Endothelial cell of umbilical vein (primary cell): ENCODE measurements at places on chromosomes 5 and 9. TPM values are rescaled to one million over a fixed set of nuclear protein-coding genes. Genes with fewer than 3 reads are reported as not detected.
A peak's percentile ranks its signal among the peaks of the same experiment; 100 is the strongest.

PRDM9 gene
- not detected in 2 replicates for total RNA-seq

WDR36 gene
- total RNA-seq: 30.2 and 33.8 TPM in 2 replicates

PDLIM4 gene
- total RNA-seq: 65.7 and 69.8 TPM in 2 replicates

OR1J2 gene
- not detected in 2 replicates for total RNA-seq

OR1N1 gene
- not detected in 2 replicates for total RNA-seq

SV2C gene
- 0.07 TPM in 1 of 2 replicates, not detected in the other for total RNA-seq

PAIP1 gene
- total RNA-seq: 81.6 and 90.1 TPM in 2 replicates

COL5A1 gene
- total RNA-seq: 164 and 175 TPM in 2 replicates

BTNL3 gene
- total RNA-seq: not detected in 2 replicates

LCN10 gene
- total RNA-seq: not detected in 2 replicates

- peak; percentile 98 for DNase-seq
These were observed 80.4 kb upstream of the ADAMTSL1 start for GRCh38 chr9:18393340-18394130.

DNA sequence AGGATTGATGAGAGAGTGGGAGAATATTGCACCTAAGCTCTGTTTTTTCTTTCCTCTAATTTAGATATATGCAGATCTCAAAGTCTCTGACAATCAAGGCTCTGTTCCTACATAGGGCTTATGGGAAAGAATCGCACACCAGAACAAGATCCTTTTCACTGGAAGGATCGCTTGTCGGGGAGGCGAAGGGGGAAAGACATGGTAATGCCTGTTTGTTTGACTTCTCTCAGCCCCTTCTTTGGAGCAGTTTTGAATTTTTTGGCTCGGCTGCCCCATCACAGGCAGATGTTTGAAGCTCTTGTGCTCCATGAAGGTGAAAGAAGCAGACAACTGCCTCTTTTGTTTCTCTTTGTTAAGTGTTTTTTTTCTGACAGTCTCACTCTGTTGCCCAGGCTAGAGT is 599.9 kb upstream of the ZNF608 start:
- DNase-seq: no peak

DNA sequence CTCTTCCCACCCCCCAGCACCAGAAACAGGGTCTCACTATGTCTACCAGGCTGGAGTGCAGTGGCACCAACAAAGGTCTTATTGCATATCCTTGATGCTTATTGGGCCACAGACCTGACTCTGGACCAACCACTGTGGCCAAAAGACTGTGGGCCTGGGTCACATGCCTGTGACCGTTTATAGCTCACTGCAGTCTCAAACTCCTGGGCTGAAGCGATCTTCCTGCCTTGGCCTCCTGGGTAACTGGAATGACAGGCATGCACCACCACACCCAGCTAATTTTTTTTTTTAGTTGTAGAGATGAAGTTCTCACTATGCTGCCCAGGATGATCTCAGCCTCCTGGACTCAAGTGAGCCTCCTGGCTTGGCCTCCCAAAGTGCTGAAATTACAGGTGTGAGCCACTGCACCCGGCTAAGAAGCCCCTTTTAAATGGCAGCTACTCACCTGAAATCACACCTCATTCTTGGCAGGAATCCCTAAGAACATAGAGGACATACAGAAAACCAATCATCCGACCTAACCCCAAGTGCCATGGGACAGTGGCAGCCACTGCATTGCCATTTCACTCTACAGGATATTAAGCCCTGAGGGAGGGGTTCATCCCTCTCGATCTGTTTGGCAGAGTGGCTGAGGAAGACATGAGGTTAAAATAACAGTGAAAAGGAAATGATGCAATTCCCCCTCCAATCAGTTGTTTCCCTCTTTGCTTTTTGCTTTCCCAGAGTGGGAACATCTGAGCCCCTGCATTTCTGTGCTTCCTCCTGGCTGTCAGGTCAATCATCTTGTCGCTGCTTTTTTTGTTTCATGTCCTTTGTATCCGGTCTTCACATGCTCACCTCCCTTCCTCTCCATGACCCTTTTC is 74.6 kb downstream of the LRRC70 start:
- peak; percentile 63 for DNase-seq

DNA sequence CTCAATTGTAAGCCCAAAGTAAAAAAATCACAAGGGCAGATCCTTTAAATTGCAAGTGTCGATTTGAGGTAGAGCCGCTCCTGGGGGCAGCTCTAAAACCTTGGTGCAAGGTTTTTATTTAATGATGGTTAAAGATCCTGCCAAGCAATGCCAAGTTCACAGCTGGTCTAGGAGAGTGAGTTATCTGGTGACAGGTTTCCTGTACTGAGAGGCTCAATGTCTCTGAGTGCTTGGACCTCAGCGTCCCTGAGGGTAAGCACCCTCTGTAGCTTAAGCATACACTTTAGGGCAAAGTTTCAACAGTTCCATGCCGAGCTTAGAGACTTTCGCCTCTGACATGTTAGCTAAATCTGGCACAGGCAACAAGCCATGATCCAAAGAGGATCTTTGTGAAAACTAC is 119.8 kb upstream of the EGFLAM start:
- DNase-seq: no peak

DNA sequence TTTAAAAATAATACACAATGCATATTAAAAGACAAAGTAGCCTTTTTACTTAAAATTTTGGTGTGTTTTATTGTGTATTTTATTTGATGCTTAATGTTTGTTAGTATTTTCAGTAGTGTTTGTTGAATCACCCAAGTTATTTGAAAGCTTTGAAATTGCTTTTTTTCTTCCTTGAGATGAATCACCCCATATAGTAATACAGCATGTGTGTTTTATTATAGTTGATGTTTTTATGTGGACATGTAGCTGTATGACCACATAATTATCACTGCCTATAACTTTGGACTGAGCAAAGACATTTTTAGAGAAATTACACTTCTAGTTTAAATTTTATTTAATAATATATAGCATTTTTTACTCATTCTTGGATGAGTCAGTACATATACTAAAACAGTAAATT is 18.0 kb downstream of the FAM174A start:
- DNase-seq: no peak

- DNase-seq: no peak
These were observed 154.4 kb downstream of the NPR3 start for GRCh38 chr5:32865475-32865874.

GRCh38 chr9:109258481-109259302 is 62.2 kb downstream of the EPB41L4B start:
- DNase-seq: no peak

GRCh38 chr5:76081811-76082771 is 1.1 kb upstream of the SV2C start:
- no peak for DNase-seq

GRCh38 chr5:98186128-98186527 is 587.3 kb upstream of the RGMB start:
- no peak for DNase-seq

DNA sequence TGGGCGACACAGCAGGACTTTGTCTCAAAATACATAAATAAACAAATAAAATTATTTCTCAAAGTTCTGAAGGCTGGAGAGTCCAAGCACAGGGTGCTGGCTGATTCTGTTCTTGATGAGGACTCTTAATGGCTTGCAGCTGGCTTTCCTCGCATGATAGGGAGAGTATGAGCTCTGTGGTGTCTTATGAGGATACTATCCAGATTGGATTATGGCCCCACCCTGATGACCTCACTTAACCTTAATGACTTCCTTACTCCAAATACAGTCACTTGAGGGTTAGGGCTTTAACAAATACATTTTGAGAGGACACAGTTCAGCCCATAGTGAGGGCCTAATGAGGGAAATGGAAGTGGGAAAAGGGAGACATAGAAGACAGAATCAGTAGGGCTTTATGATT is 87.7 kb downstream of the FOCAD start:
- no peak for DNase-seq

- DNase-seq: no peak
These were observed 264.0 kb upstream of the MEF2C start for GRCh38 chr5:89147031-89147430.

GRCh38 chr5:125274938-125275724 is 528.7 kb upstream of the ZNF608 start:
- peak; percentile 78 for DNase-seq

DNA sequence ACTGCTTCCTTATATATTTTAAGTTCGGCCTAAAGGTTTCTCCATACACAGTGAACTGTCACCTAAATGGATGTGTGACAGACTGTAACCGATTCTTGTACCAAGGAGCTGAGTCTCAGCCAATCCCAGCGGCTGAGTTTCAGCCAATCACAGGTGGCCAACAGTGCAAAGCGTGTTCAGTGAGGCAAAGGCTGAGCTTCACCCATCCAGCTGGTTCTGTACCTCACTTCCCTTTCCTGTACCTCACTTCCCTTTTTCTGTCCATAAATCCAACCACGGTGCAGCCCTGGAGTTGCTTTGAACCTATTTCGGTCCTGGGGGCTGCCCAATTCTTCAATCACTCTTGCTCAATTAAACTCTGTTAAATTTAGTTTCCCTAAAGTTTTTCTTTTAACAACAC is 15.7 kb upstream of the TBC1D9B start:
- DNase-seq: no peak

GRCh38 chr5:93748875-93749397 is 7.5 kb upstream of the POU5F2 start:
- no peak for DNase-seq

- DNase-seq: no peak
These were observed 17.5 kb downstream of the IRF1 start for GRCh38 chr5:132473019-132473531.

DNA sequence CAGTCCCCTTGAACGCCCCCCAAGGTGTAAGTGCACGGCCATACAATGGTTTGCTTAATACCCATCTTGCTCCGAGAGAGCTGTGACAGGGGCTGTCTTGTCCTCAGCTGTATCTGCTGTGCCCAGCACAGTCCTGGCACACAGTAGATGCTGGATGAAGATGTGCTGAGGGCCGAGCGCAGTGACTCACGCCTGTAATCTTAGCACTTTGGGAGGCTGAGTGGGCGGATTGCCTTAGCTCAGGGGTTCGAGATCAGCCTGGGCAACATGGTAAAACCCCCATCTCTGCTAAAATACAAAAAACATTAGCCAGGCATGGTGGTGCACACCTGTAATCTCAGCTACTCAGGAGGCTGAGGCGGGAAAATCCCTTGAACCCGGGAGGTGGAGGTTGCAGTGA is 53.6 kb downstream of the C9orf50 start:
- DNase-seq: no peak

DNA sequence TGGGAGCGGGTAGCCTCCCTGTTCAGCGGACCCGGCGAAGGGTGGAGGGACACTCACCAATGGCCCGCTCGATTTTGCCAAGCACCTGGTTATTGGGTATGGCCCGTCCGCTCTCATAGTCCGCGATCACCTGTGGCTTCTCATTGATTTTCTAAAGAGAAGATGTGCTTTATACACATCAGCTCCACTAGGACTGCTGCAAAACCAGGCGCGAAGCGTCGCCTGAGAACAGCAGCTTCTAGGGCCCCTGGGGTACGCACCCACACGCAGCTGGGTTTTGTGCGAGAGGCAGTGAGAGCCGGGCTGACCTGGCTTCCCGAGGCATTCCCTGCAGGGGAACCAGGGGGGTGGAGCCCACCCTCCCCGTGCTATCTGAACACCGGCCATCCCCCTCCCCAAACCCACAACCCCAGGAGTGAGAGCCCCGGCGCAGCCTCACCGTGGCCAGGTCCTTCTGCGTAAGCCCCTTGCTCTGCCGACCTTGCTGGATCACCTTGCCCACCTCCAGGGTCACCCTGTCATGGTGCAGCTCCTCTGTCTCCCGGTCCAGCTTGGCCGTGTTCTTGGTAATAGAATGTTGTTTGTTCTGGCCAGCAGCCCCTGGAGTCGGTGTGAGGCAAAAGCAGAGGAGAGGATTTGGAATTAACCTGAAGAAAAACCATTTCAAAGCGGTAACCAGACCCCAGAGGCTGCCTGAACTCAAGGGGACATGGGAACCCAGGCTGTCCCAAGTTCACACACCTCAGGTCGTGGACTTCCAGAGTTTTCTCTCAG is 3.1 kb downstream of the EDF1 start:
- DNase-seq: no peak

- DNase-seq: no peak
These were observed 224.4 kb downstream of the EBF1 start for GRCh38 chr5:158875272-158875679.

DNA sequence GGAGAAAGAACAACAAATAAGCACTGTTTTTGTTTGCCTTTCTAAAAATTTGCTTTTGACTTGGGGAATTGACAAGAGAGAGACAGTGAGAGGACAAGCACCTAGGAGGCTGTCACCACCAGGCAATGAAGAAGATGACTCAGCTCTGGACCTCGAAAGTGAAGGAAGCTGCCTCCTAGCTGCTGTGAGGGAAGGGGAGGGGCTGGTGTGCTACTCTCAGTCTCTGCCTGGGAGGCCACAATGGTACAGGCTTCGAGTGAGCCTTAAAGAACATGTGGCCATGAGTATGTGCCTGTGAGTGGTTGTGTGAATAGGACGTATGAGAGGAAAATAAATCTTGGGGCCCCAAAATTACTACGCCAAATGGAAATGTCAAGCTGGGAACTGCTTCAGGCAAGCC is 7.1 kb upstream of the PLK2 start:
- peak; percentile 9 for DNase-seq

- no peak for DNase-seq
These were observed 10.1 kb downstream of the C1QTNF2 start for GRCh38 chr5:160360310-160360709.

DNA sequence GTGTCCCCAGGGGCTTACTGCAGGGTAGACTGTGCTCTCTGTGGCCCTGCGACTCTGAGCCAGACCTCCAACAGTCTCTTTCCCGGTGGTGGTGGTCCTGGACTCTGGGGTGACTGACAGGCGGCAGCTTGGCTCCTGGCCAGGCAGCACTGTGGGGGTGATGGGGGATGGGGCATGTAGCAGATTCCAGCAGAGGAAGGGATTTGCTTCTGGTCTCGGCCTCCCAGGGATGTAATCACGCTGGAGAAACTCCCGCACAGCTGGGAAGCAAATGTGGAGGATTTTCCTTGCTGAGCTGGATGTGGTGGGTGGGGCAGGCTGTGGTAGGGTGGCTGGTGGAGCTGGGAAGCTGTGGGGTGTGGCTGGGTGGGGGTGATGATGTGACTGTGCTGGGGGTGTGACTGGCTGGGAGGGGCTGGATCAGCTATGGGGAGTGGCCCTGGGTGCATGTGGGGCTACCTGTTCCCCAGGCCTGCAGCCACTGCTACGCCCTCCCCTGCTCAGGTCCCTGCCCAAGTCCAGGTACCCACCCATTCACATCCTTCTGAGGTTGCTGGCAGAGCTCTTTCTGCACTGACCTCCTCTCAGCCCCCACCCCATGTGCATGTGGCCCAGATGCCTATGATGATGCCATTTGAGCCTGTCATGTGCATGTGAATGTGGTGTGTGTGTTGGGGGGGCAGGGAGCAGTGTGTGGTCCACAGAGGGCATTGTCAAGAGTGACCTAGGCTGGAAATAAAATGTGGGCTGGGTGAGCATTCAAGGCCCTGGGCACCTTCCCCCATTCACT is 3.8 kb downstream of the NDST1 start:
- no peak for DNase-seq

- DNase-seq: peak; percentile 43
These were observed 29.7 kb downstream of the SLC28A3 start for GRCh38 chr9:84310883-84311282.

GRCh38 chr5:133121611-133122150 is 69.9 kb downstream of the HSPA4 start:
- DNase-seq: no peak

GRCh38 chr9:131410044-131410491 is 16.2 kb downstream of the PRRC2B start:
- DNase-seq: no peak

- DNase-seq: no peak
These were observed 3.9 kb upstream of the HK3 start for GRCh38 chr5:176902911-176903664.

- no peak for DNase-seq
These were observed 234.3 kb upstream of the TMEM161B start for GRCh38 chr5:88503041-88503345.
